ENCODE measurements at places on chromosomes 6 and 20. TPM values are rescaled to one million over a fixed set of nuclear protein-coding genes. Genes with fewer than 3 reads are reported as not detected.

- ATAC-seq, result no peak
Observed at GRCh38 chr6:18753076-18753475, 365.9 kb downstream of the RNF144B start.

Gene CAPN11
- total RNA-seq, result 0.12 TPM

DNA sequence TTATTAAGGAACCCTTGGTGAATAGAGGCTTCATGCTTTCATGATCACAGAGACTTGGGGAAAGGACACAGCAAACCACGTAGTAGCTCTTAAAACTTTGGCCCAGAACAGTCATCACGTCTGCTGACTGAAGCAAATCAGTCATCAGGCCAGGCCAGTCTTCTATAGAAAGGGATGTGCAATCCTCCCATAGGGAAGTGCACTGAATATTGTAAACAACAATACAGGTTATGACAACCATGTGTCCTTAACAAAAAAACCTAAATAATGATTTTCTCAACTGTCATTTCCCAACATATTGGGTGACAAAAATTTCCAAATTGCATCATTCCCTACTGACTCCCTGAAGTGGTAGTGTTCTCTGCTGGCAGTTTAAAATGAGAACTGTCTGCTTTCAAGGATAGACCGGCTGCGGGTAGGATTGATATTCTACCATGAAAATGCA lies 388.2 kb upstream of the CITED2 start:
- peak; percentile 72 for ATAC-seq

GRCh38 chr6:165611294-165611693 lies 51.7 kb downstream of the PDE10A start:
- ATAC-seq, result no peak

GRCh38 chr6:16731478-16732051 lies 29.7 kb downstream of the ATXN1 start:
- no peak for ATAC-seq

- no peak for ATAC-seq
Observed at GRCh38 chr6:94272327-94272726, 853.0 kb upstream of the EPHA7 start.
